ENCODE measurements at places on chromosomes 7 and 10.
A peak's percentile ranks its signal among the peaks of the same experiment; 100 is the strongest.

DNA sequence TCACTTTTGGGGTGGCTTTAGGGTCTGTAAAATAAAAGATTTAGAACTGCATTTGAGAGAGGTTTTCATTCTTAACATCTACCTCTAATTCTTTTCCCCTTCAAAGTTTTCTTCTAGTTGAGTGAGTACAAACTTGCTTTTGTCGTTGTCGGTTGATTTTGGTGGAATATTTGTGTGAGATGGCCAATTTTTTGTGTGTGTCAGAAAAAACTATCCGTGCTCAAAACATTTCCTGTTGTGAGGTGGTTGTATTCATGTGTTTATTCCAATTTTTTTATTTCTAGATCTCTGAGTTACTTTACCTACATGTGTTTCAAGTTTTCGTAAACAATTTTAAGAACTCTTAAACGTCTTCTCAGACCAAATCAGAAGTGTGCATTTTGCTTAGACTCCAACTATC lies 1.6 kb downstream of the AHR start:
- no peak for DNase-seq

DNA sequence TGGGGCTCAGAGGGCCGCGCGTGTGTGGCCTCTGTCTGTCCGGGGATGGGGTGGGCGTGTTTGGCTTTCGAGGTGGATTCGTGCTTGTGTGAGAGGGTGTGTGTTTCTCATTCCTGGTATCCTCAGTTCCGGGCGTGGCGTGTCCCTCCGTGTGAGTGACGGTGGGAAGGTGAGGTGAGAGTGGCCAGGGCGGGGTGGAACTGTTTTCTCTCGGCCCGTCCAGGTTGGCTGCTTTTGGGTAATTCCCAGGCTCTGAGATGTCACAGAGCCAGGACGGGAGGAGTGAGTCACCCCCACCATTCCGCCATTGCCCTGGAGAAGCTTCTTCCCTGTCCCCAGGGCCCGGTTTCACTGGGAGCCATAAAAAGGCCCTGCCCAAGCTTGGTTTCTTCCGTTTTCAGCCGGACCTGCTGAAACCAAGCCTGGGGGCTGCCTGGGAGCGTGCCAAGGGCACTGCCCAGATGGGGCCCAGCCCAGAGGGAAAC lies 21.3 kb upstream of the CLDN4 start:
- DNase-seq = peak; percentile 43

GRCh38 chr10:101595591-101596433 lies 7.7 kb downstream of the DPCD start:
- no peak for DNase-seq

GRCh38 chr10:62733654-62734293 lies 70.7 kb upstream of the ADO start:
- peak; percentile 32 for DNase-seq

GRCh38 chr10:112799726-112800510 lies 150.1 kb upstream of the TCF7L2 start:
- DNase-seq = no peak

DNA sequence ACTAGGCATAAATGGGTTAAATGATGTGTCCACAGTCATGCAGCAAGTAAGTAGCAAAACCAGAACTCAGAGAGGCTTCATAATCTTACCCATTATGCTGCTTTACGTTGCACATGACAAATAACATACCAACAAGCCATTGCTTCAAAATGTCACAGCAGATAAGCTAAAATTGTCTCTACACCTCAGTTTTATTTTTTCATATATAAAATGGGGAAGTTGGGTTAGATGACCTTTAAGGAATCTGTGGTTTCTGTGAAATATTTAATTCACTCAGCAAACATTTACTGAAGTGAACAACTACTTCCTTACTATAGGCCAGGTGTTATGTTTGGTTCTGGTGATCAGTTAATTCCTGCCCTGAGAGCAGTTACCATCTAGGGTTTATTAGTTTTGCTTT lies 2.2 kb upstream of the ASCC1 start:
- DNase-seq = peak; percentile 63
